ENCODE measurements at places on chromosomes 16 and 17.

- DNase-seq, result no peak
These were observed 51.0 kb downstream of the TIMM22 start for GRCh38 chr17:1047879-1048470.

- no peak for DNase-seq
These were observed 200.4 kb downstream of the IRF8 start for GRCh38 chr16:86099326-86099725.

- no peak for DNase-seq
These were observed 7.5 kb downstream of the NME3 start for GRCh38 chr16:1763521-1764511.

GRCh38 chr17:47735536-47736011, 2.5 kb downstream of the TBX21 start:
- DNase-seq, result no peak

DNA sequence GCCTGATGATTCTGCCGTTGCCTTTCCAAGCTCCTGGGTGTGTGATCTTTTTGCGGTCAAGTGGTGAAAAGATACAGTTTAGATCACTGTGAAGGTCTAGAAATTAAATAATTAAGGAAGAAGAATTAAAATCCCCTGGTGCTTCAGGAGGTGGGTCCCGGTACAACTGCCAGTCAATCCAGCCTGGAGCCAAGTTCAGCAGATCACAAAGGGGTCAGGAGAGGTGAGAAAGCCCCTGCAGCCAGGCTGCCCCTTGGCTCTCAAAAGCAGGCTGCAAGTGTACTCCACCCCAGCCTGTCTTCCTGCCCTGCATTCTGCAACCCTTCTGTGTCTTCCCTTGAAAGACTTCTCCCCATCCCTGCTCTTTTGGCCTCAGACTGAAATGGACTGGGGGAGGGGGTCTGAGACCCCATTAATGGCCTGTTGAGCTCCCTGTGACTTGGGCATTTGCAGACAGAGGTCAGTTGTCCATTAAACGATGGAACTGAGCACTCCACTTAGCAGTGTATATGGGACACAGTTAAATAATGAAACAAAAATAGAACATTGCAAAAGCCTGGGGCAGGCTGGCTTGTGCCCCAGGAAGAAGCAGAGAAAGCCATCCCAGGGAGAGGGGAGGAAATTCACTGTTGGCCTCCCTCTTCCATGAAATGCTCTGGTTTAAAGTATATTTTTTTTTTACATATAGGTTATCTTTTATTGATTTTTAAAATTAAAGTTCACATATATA, 15.1 kb downstream of the CACNG5 start:
- no peak for DNase-seq

- peak; percentile 21 for DNase-seq
These were observed 12.1 kb downstream of the TTLL6 start for GRCh38 chr17:48804936-48805411.

DNA sequence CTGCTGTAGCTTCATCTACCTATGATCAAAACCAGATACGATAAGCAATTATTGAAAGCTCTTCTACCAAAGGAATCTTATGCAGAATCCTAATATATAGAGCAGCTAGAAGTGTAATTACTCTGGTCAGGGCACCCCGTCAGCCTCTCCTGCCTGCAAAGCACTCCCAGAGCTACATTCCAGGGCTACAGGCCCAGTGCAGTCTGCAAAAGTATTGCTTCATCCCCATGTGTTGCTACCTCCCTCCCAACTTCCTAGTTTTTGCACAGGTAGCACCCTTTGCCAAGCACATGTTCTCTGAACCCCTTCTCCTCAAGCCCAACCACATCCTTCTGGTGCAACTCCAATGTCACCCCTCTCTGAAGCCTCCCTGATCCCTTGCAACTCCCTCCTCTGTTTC, 7.0 kb downstream of the CES5A start:
- no peak for DNase-seq

DNA sequence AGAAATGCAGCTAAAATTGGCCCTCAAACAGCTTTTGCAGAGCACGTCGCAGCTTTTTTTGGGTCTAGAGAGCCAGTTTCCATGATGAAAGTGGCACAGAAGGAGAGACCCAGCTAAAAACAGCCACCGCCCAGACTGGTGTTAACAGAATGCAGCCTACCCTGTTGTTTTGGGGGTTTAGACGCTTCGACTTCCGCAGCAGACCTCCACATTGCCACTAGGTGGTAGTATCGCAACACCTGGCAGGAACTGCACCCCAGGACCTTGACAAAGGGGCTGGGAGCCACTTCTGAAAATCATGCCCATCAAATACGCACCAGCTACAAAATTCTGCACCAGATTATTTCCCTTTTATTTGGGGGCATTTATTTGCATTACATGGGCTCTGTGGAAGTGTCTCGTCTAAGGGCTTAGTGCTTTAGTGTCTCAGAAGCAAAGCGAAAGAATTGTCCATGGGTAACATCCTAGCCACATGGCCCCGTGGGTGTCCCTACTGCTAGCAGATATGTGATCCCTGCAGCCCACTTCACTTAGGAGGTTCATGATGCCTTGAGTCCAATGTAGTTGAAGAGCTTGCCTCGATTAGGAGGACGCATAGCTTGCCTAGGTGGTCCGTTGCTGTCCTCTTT, 167.1 kb downstream of the HAPSTR1 start:
- peak; percentile 2 for DNase-seq

DNA sequence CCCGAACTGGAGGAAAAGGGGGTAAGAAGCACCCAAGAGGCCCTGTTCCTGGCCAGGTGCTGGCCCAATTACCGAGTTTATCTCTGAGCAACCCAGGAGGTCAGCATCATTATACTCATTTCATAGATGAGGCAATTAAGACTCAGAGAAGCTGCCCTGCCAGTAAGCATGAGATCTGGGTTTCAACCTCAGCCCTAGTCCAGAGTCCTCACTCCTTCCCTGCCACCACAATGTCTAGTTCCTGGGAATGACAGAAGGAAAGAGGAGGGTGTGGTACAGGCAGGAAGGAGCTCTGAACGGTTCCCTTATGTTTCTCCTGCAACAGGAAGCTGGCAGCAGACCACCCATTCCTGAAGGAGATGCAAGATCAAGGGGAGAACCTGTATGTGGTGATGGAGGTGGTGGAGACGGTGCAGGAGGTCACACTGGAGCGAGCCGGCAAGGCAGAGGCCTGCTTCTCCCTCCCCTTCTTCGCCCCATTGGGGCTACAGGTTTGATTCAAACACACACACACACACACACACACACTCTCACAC, 7.4 kb downstream of the GSDMA start:
- DNase-seq, result no peak

DNA sequence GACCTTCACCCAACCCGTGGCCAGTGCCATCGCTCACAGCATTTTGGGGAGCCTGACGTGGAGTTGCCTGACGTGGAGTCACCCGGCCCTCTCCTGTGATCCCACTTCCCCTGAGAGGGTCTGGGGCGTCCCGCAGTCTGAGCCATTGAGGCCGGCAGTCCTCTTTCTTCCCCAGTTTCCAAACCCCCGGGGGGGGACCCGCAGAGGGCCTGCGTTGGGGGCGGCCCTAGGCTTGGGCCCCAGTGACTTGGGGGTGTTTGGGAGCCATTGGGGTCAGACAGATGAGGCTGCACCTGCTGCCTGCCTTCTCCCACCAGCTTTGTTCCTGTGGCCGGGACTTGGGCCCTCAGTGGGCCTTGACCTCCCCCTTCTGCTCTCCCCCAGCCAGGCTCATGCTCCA, 1.7 kb downstream of the RHOT2 start:
- no peak for DNase-seq

DNA sequence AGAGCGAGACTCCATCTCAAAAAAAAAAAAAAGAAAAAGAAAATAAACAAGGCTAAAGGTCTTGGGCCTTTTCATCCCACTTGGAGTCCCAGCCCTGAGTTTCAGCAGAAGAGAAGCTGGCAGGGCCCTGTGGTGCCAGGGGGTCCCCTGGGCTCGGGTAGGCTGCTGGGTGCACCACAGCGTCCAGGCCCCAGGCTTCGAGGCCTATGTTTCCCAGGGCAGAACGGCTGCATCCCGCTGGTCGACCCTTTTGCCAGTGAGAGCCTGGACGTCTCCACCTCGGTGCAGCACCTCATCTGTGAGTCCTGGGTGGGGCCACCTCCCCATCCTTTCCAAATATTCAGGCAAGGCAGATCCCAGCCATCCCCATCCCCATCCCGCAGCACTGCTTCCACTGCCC, 2.2 kb downstream of the TMEM235 start:
- DNase-seq, result no peak

GRCh38 chr16:85014311-85014710, 3.0 kb upstream of the ZDHHC7 start:
- DNase-seq, result no peak

GRCh38 chr17:70622368-70623260, 453.3 kb downstream of the KCNJ2 start:
- DNase-seq, result peak; percentile 8

DNA sequence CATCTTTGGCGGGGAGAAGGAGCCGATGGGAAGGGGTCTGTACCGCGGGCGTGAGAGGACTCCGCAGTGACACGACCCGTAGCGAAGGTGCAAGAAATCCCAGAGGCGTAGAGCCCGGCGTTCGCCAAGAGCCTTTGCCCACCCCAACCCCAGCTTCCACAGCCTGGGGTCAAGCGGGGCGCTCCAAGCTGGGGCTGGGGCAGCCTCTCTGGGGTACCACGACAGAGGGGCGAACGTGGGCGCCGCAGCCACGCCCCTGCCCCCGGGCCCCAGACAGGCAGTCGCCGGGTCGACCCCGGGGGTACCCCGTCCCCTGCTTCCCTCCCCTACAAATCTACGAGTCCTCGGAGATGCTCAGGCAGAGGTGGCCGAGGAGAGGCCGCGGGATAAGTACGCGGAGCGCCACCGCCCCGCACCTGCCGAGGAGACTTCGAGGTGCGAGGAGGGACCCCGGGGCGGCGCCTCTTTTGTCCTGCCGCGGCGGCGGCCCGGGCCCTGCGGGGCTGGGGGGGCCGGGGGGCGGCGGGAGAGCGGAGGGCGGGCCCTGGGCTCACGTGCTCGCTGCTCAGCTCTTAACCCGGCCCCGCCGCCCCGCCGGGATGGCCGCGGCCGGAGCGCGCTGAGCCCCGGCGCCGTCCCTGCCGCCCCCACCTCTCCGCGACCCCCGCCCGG, at the start of gene ADAM11:
TSS of gene ADAM11 (plus strand) at position 575 of the 672 bp plus-strand sequence. CDS start 212 bp downstream, outside the sequence.
- DNase-seq, result no peak

DNA sequence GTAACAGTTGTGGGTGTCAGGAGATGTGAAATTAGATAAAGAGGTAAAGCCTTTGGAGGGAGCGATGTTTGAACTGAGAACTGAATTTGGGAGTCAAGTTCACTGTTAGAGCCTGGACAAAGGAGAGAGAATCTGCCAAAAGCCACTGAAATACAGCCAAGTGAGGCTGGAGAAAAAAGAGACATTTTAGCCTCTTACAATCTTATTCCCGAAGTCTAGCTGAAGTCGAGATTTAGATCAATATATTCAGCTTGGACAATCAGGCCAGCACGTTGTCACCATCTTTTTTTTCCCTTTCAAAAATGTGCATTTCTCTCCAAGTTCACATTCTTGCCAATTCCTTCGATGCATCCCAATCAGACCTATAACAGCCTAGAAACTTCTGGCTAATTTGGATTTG, 312.2 kb downstream of the RBFOX1 start:
- no peak for DNase-seq

GRCh38 chr16:25593260-25593659, 98.5 kb upstream of the HS3ST4 start:
- no peak for DNase-seq

DNA sequence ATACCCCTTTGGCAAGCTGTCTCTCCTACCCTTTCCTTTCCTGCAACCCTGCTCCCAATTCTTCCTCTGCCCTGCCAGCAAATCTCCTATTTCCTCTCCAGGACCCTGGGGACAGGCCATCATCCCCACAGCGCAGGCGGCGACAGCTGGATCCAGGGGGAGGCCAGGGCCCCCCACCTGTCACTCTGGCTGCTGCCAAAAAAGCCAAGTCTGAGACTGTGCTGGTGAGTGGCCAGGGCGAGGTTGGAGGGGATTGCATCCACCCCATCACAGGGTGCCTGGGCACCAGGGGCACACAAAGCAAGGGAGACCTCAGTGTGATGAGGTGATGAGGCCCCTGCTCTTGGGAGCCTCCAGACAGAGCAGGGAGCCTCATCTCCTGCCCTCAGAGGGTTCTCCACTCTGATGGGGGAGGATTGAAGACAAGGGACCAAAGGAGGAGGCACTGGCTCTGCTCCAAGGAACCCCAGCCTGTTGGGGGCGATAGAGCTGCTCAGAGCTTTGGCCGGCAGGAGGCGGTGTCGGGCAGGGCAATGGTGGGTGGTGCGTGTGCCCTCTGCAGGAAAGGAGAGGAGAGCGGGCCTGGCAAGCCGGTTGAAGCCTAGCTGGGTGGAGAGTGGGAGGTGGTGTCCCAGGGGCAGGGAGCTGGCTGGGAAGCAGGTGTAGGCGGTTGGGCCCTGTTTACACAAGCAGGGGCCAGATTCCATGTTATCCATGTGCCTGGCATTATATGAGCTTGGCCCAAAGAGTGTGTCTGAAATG, 15.6 kb upstream of the PDK2 start:
- peak; percentile 68 for DNase-seq

DNA sequence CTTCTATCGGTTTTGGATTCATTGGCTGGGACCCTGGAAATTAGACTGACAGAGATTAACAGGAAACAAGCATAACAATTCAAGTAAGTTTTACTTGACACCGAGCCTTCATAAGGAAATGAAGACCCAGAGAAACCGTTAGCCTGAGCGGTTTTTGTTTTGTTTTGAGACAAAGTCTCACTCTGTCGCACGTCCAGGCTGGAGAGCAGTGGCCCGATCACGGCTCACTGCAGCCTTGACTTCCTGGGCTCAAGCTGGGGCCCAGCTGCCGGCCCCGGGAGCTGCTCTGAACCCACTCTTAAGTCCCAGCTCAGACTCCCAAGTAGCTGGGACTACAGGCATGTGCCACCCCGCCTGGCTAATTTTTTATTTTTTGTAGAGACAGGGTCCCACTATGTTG, 321.3 kb downstream of the SEC14L1 start:
- no peak for DNase-seq

GRCh38 chr17:44381810-44382305, 7.6 kb downstream of the ITGA2B start:
- no peak for DNase-seq

DNA sequence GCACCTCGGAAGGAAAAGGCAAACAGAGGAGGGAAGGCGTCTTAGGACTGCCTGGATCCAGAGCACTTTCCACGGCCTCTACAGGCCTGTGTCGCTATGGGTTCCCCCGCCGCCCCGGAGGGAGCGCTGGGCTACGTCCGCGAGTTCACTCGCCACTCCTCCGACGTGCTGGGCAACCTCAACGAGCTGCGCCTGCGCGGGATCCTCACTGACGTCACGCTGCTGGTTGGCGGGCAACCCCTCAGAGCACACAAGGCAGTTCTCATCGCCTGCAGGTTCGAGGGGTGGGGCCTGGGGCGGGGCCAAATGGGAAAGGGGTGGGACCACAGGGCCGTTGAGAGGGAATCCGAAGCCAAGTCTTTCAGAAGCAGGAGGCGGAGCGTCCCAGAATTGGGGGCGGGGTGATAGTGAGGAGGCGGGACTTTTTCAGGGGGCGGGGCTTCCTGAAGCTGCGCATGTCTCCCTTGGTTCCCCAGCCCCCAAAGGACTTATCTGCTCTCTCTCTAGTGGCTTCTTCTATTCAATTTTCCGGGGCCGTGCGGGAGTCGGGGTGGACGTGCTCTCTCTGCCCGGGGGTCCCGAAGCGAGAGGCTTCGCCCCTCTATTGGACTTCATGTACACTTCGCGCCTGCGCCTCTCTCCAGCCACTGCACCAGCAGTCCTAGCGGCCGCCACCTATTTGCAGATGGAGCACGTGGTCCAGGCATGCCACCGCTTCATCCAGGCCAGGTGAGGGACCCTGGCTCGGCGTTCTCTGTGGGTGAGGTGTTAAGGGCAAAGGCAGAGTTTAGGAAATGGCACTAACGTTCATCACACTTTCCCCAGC, 939 bp downstream of the BCL6B start:
- DNase-seq, result peak; percentile 51

Measured in NCI-H526 treated with DMSO at 0.1 percent for 48 hours (cell line).